Activated CD4-positive, CD25-positive, alpha-beta regulatory T cell (primary cell): ENCODE measurements at places on chromosomes 12 and 14.

DNA sequence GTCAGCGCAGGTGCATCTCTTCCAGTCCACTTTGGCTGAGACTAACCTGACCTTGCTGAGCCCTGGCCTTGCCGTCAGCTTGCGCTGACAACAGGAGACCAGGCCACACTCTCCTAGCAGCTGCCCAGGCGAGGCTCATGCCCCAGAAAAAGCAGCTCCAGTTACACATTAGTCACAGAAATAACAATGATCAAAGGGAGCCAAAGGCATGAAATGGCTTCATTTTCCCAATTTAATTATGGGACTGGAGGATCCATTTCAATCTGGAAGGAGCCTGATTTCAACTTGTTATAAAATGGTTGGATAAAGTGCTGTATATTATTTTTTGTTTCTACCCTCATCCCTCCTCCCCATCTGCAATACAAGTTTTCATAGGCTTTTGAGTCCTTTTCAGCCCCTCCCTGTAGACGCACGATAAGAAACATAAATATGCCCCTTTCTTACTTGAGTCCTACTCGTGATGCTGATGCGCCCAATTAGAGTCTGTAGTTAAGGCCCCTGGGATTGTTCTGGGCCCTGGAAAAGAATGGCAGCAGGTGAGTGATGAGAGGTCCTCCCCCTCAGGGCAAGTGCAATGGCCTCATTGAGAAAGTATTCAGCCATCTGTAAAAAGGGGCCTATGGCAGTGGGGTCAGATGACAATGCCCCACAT is 376.0 kb downstream of the C12orf75 start:
- DNase-seq: no peak

DNA sequence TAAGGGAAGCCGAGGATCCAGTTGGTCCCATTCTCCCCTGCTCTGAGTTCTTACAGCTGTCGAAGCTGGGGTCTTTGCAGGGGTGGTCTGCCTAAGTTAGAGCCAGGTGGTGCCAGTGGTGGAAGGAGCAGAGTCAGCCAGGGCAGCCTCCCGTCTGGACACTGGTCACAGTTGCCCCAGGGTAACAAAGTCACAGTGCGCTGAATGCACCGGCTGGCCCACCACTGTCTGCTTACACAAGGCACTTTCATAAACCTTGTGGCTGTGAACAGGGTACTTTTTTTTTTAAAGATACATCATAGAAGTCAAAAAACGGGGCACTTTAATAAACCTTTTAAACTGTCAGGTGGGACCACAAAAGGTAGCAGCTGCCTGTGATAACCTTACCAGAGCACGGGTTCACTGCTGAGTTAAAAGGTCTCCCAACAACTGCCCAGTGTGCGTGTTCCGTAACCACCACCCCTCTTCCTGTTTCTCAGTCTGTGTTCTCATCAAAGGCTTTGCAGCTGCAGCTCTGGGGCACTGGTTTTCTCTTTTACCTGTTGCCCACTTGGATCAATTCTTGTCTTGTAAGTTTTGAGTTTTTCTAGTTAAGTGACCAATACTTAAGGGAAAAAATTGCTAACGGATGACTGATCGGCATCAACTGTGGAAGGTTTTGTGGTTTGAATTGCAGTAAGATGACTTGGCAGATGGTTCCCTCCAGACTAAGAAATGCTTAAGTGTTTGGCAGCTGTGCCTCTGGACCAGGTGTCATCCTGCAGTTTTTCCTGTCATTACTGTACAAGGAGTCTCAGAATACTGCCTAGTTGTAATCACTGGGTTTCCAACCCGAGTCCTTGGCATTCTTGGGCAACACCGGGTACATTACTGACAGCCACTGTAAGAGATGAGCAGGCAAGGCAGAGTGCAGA is 55.9 kb downstream of the DYNC1H1 start:
- no peak for DNase-seq

DNA sequence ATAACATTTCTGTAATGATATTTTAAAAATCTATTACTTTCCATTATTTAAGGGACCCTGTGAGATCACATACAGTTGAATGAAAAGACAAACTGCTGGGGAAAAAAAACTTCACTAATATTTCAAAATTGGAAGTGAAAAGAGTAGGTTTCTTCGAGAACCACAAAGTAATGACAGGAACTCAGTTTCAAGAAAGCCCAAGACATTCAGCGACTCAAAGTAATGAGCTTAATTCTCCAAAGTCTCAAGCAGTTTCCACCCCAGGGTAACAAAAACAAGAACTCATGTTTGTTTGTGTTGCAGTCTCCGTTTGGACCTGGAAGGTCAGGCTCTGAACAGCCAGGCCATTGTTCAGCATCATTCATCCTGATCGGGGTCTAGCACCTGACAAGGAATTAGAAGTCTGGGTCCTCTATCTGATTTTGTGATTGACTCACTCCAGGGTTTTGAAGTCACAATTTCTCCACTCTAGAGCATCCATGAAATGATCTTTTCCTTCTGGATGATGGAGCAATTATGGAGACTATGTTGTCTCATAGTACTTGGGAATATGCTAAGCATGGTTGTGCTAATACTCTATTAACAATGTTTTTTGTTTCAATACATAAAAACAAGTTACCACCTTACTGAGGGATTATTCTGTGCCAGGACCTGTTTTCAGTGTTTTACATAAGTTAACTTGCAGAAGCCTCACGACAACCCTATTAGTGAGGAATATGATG is 126.9 kb downstream of the SLC25A21 start:
- DNase-seq: no peak

- no peak for DNase-seq
Observed at GRCh38 chr12:39553476-39553875, 66.1 kb downstream of the ABCD2 start.

GRCh38 chr12:9387450-9387849 is 179.3 kb upstream of the PZP start:
- no peak for DNase-seq

- DNase-seq: no peak
Observed at GRCh38 chr14:61080591-61081010, 99.6 kb downstream of the SLC38A6 start.

DNA sequence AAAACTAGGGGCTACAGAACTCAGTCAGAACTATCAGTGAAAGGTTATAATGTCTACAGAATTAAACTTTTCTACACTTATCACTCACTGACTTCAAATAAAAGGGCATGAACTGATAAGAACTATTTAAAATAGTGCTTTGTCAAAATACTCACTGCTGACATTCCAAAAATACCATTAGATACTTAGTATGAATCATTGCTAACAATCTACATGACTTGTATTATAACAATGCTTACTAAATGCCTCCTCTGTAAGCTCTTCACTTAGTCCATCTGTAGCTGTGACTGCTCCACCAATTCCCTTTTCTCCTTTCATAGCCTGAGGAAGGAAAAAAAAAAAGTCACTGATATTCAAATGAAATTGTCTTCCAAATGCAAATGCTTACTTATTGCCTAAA is 17.0 kb downstream of the NFYB start:
- no peak for DNase-seq

GRCh38 chr12:112870267-112870980 is 36.3 kb upstream of the OAS1 start:
- no peak for DNase-seq

GRCh38 chr12:109310247-109311125 is 1.4 kb upstream of the FOXN4 start:
- no peak for DNase-seq

GRCh38 chr12:13799574-13799973 is 181.8 kb downstream of the GRIN2B start:
- no peak for DNase-seq

GRCh38 chr14:61088081-61088480 is 107.0 kb downstream of the SLC38A6 start:
- DNase-seq: no peak

- DNase-seq: peak; percentile 12
Observed at GRCh38 chr14:72904840-72905561, 11.1 kb upstream of the DPF3 start.

DNA sequence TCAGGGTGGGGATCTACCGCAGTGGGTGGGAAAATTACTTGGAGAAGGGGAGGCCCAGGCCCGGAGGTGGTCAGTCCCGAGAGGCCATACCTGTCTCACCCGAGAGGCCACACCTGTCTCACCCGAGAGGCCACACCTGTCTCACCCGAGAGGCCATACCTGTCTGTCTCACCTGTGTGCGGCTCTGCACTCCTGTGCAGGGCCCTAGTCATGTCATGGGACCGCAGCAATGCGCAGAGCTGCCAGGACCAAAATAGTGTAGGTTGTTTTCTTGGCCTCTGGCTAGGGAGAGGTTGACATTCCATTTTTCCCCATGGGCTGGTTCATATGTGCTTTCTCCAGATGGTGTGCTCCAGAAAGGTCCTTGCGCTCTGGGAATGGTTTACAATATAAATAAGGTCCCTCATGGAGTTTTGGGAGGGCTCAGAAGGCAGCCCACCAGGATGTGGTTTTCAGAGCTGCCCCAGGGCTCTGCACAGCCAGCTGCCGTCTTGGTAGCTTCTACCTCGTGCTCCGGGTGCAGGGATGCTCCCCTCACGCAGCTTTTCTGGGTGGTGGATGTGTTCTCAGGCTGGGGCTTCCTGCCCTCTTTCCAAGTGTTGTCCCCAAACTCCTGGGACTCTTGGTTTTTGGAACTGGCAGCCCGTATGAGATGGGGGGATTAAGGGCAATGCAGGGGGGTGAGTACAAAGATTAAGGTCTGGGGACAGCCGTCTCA is 58.2 kb downstream of the CACNA1C start:
- no peak for DNase-seq

DNA sequence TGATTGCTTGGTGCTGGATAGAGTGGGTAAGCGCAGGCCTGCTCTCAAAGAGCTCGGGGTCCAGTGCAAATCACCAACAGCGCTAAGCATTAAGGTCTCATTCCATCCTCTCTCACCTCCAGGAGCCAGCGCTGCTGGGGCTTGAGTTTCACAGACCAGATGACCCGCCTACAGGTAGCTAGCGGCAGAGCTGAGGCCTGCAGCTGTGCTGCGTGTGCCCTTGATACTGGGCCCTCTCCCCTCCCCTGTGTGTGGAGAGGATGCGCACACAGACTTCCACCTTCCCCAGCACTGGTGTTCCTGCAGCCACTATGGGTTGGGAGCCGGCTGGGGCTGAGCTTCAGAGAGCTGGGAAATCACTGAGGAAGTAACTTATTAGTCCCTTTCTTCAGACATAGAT is 149.9 kb downstream of the CALM1 start:
- no peak for DNase-seq

DNA sequence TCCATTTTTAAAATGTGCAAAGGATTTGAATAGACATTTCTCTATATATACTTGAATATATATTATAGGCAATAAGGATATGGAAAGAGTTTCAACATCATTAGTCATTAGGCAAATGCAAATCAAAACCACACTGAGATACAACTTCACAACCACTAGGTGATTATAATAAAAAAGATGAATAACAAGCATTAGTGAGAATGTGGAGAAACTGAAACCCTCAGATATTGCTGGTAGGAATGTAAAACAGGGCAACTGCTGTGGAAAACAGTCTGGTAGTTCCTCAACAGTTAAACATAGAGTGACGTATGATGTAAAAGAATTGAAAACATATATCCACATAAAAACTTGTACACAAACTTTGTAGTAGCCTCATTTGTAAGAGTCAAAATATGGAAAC is 11.7 kb upstream of the BATF start:
- no peak for DNase-seq

GRCh38 chr12:65634626-65635331 is 189.5 kb upstream of the HMGA2 start:
- no peak for DNase-seq

DNA sequence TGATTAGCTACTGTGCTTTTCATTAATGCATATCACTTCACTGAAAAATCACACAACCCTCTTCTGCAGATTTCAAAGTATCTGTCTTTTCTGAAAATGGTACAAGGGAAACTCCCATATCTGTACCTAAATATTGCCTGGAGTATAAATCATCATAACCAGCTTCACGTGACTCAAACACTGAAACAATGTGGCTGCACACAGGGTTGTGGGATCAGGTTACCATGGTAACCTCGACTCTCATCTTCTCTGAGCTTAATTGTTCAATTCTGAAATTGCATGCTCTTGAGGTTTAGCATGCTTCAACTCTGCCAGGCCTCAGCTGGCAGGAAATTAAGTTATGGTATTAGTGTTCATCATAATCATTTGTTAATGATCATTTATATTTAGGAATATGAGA is 77.5 kb upstream of the CPSF6 start:
- no peak for DNase-seq

- DNase-seq: no peak
Observed at GRCh38 chr12:48004053-48004941, at the start of gene COL2A1. Gene COL2A1 (minus strand): TSS chr12:48004476. CDS start chr12:48004321, 155 bp downstream.

DNA sequence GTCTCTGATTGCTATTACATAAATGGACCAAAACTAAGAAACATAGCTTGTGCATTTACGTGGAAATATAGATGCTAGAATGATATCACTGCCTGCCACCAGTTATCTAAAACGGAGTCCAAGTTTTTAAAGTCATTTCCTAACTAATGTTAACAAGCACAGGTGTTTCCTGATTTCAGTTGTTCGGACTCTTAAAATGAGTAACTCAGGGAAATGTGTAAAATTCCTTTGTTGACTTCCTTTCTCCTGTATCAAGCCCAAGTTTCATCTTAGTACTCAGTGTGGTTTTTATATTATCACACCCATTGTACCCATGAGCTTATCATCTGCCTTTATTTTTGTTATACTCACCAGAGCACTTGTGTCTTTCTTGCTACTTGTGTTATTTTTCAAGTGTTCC is 13.2 kb upstream of the PRKCH start:
- no peak for DNase-seq

DNA sequence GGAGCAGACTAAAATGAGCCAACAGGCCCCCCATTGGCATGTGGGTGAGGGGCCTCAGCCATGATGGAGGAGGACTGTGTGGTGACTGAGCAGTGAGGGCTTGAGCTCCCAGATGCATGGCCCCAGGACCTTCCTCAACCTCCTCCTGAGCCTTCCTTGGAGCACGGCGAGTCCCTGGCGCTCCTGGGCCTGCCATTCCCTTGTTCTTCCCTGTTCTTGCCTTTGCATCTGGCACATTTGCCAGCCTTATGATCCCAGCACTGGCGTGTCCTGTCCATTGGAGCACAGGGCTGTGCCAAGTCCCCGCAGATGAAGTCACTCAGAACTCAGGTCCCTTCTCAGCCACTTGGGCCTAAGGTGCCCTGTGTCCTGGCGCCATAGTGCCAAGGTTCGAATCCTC is 40.3 kb upstream of the MEG3 start:
- DNase-seq: no peak

GRCh38 chr14:101226603-101227425 is 323.3 kb upstream of the RTL1 start:
- DNase-seq: no peak

GRCh38 chr12:108505129-108505528 is 9.9 kb upstream of the FICD start:
- DNase-seq: no peak

DNA sequence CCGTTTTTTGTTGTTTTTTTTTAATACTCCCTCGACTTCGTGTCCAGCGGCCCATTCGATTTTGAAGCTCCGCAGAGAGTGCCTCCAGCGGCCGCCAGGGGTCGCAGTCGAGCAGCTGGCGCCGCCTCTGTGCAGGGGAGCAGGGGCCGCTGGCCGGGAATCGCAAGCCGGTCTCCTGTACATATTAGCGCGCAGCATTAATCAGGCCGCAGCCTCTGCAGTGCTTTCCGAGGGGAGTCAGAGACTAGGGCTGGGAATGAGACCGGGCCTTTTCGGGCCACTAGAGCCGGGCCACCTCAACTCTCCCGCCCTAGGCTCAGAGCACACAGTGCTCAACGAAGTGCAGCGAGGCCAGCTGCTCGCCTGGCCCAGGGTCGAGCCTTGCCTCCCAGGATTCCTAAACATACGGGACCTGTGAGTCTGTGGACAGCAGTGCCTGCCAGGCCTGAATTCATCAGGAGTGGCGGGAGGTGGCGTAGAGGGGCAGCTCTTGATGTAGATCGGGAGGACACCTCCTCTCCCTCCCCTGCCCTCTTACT is 81.8 kb downstream of the EMP1 start:
- DNase-seq: peak; percentile 32
